CD4-positive, alpha-beta T cell treated with Interleukin-17A for 1 hour (primary cell): ENCODE measurements at places on chromosomes 13 and 19.
A peak's percentile ranks its signal among the peaks of the same experiment; 100 is the strongest.

DNA sequence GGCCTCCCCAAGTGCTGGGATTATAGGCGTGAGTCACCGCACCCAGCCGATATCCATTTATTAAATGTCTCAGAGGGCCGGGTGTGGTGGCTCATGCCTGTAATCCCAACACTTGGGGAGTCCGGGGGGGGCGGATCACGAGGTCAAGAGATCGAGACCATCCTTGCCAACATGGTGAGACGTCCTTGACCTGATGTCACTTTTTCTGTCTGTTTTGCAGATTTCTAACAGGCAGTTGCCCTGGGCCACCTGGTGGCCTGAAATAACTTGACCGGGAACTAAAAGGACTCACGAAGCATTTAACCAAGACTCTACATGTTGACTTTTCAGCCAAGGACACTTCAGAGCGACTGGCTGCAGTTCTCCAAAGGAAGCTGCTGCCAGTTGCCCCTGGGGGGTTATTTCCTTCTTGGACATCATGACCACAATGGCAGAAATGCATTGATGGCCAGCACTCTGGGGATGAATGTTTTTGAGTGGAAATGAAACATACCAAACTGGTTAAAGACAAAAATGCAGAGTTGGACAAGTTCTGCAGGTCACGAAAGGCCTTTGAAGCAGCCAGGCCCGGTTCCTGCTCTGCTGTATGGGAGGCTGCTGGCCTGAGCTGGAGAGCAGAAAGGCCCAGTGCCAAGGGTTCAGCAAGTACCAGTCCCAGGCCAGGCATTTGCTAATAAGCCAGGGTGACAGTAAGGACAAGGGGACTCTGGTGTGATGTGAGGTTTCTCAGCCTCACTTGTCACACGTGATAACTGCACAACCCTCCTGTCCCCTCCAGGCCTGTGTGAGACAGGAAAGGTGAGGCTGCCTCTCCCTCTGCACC, 8.3 kb downstream of the ZNF837 start:
- DNase-seq: no peak

DNA sequence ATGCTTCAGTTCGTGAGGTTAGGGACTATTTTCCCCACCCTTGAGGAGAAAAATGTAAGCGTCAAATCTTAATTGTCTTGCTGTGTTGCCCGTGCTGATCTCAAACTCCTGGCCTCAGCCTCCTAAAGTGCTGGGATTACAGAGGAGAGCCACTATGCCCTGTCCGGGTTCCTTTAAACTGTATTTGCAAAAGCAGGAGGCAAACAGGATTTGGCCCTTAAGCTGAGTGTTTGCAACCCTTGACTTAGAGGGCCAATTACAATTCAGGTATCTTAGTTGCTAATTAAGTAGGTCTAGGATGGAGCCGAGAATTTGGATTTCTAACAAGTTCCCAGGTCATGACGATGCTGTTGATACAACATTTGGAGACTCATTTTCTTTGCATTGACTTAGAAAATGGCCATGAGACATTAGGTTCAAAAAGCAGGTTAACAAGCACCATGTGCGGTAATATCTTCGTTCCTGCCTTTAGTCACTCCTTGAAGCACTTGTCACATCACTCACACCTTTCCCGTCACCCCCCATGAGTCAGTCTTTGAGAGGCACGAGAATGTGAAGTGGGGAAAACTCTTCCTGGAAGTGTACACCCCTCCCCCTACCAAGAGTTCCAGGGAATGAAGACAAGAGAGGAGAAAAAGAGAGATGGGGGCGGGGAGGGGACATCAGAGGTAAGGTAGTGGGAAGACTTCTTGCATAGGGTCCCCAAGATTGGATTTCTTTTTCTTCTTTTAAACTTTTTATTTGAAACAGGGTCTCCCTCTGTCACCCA, 2.6 kb downstream of the NAPSA start:
- no peak for DNase-seq

DNA sequence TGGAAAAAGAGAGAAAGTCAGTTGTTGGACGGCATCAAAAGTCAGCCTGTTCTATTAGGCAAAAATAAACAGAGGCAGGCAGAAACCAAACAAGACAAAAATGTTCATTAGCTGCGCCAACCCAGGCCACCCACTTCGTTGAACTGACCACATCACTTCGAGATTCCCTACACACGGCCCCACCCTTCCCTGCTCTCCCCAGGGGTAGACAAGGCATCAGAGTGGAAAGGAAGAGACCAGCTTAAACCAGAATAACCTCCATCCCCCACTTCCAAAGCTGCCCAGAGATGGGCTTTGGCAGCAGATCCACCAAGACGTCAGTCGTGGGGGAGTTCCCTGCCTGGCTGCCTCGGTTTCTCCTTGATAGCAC, 204.6 kb upstream of the TSHZ3 start:
- DNase-seq: no peak

DNA sequence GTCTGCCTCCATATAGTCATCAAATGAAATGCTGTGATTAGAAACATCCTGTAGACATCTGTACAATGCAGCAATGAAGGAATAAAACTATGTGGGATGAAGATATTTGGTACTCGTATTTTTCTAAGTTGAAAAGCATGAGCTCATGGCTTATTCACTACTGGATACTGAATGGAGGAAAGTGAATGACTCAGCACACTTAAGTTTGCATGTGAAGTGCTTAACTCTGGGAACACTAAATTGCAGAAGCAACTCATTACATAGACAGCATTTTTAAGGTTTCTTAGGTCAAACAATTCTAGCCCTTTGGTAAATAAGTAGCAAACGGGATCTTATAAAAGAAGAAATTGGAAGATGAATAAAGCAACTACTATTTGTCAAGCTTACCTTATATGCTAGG, 429.0 kb upstream of the MIR17HG start:
- no peak for DNase-seq

DNA sequence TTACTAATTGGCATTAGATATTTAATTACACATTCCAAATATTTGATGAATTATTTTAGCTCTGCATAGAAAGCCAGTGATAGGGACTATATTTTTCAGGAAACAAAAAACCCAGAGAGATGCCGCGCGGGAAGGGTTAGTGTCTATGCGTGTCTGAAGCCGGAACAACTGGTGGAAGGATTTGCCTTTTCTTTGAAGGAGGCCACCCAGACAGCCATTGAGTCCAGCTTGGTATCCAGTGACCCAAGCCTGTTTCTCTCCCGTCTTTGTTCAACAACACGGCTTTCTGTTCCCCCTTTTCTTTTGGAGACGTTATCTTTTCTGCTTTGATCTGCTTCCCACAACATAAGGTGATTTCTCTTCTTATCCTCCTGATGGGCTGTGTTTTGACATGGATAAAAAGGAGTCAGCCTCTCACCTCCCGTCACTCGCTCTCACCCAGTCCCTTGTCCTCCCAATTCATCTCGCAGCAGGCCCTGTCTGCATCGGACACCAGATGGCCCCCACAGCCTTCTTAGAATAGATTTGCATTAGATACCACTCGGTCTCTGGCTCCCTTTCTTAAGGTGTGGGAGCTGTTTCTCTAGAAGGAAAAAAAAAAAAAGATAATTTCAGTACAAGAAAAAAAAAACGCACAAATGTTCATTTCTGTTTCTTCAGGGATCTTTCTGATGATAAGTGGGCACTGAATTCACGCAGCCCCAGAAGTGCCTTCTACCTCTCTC, 361.8 kb downstream of the ZNF536 start:
- no peak for DNase-seq

- DNase-seq: no peak
These were observed 418.1 kb upstream of the ARGLU1 start for GRCh38 chr13:106986033-106986484.

GRCh38 chr13:48412881-48413351, at the start of gene LPAR6:
TSS of gene LPAR6 (minus strand) at chr13:48413113. CDS start at chr13:48412423, 690 bp downstream.
- peak; percentile 77 for DNase-seq

DNA sequence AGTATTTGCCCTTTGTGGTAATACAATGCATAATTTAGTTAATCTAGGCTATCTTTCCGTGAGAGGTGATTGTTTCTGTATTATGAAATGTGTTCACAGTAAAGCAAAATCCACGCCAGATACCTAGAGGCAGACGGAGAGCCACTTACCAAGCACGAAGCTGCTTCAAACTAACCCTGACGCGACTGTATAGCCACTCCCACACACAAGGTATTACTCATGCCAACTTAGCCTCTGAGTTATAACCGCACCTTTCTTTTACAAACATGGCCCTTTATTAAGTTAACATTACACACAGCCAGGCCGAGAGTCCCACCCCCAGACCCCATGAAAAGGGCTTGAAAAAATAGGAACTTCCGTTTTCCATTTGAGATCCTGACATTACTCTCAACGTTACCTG, 185.7 kb downstream of the ABCC4 start:
- no peak for DNase-seq

- DNase-seq: no peak
These were observed 301.6 kb downstream of the TEX29 start for GRCh38 chr13:111622051-111622531.
